ENCODE measurements at places on chromosomes 13 and 19. TPM values are rescaled to one million over a fixed set of nuclear protein-coding genes. Genes with fewer than 3 reads are reported as not detected.

ZNF283 gene
- total RNA-seq: 6.6 TPM

CA11 gene
- total RNA-seq: 2.9 TPM

FOXO1 gene
- 24.1 TPM for total RNA-seq

ZNF730 gene
- not detected for total RNA-seq

FARSA gene
- 25.9 TPM for total RNA-seq

GRCh38 chr19:19570571-19570970 lies 32.5 kb downstream of the CILP2 start:
- no peak for DNase-seq

- DNase-seq: peak; percentile 51
These were observed at the start of gene EMP3 for GRCh38 chr19:48325265-48325910. Gene EMP3, plus strand, starts transcription at chr19:48325552. Its CDS starts 1,293 bp downstream, at chr19:48326845.

GRCh38 chr13:23674795-23675640 lies 104.8 kb downstream of the TNFRSF19 start:
- DNase-seq: no peak

DNA sequence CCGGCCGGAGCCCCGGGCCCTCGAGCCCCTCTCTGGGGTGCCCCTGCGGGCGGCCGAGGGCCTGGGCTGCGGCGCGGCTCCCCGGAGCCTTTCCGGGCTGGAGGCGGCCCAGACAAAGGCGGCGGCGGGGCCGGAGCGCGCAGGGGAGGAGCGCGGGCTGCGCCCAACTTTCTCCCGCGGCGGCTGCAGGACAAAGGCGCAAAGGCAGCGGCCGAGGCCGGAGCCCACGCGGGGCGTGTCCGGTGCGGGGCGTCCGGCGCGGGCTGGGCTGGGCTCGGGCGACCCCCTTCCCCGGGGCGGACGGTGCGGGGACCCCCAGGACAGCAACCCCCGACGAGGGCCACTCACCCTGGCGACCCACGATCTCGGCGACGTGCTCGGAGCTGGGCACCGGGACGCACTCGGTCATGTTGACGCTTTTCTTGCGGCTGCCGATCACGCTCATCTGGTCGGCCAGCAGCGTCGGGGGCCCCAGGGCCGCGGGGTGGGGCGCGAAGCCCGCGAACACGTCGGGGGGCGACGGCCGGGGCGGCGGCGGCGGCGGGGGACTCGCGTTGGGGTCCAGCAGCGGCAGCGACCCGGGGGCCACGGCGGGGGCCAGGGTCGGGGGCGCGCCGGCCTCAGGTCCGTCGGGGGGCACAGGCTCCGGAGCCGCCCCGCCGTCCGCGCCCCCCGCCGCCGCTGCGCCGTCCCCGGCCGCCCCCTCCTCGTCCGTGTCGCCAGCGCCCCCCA lies 843 bp downstream of the MEX3D start:
- peak; percentile 51 for DNase-seq

GRCh38 chr19:944171-944567 lies 18.3 kb downstream of the ARID3A start:
- no peak for DNase-seq

DNA sequence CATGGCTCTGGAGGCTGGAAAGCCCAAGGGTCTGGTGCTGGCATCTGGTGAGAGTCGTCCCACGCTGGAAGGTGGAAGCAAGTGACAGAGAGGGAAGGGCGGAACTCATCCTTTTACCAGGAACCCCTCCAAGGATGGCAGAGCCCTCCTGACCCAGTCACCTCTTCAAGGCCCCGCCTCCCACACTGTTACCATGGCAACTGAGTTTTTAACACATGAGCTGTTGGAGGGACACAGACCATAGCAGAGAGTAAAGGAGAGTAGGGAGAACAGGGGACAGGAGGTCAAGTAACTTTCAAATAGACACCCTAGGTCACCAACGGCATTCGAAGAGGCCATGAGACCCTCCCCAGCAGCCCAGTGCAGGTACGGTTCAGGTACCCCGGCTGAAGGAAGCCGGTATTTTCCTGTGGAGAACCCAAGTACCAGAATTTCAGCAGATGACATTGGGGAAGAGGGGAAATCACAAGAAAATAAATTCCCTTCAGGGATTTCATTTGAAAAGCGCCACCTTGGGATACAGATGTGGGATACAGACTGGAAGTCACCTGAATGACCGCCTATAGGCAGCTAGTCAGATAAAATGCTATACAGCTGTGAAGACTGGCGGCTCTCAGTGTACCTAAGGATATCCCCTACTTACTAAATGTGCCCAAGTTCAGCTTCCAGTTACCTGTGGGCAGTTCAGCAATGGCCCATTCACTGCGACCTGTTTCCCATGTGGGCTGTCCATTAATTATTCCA lies 8.0 kb downstream of the IL17D start:
- DNase-seq: no peak
